ENCODE measurements at places on chromosomes 12 and 14. TPM values are rescaled to one million over a fixed set of nuclear protein-coding genes. Genes with fewer than 3 reads are reported as not detected.
A peak's percentile ranks its signal among the peaks of the same experiment; 100 is the strongest.

PLEK2 gene
- 1.1 TPM for total RNA-seq

MYO1H gene
- not detected for total RNA-seq

SSTR1 gene
- total RNA-seq, result not detected

OR6J1 gene
- total RNA-seq, result not detected

UNC79 gene
- total RNA-seq, result not detected

KHNYN gene
- total RNA-seq, result 71.5 TPM

CPSF6 gene
- 94.4 TPM for total RNA-seq

OR6C76 gene
- total RNA-seq, result not detected

PDZRN4 gene
- total RNA-seq, result not detected

KRT80 gene
- total RNA-seq, result not detected

GLIPR1L1 gene
- not detected for total RNA-seq

ANKRD33 gene
- total RNA-seq, result not detected

- DNase-seq, result peak; percentile 85
These were observed 25.0 kb downstream of the HIP1R start for GRCh38 chr12:122860040-122860853.

- DNase-seq, result peak; percentile 61
These were observed 78.3 kb upstream of the BDKRB2 start for GRCh38 chr14:96126339-96126782.

- DNase-seq, result no peak
These were observed 26.5 kb upstream of the TTC7B start for GRCh38 chr14:90842726-90843125.

- no peak for DNase-seq
These were observed 16.4 kb upstream of the ARID4A start for GRCh38 chr14:58281969-58282368.

GRCh38 chr14:67940486-67941455 is 121.2 kb downstream of the RAD51B start:
- DNase-seq, result no peak

GRCh38 chr12:127925971-127926370 is 341.0 kb upstream of the TMEM132C start:
- no peak for DNase-seq

DNA sequence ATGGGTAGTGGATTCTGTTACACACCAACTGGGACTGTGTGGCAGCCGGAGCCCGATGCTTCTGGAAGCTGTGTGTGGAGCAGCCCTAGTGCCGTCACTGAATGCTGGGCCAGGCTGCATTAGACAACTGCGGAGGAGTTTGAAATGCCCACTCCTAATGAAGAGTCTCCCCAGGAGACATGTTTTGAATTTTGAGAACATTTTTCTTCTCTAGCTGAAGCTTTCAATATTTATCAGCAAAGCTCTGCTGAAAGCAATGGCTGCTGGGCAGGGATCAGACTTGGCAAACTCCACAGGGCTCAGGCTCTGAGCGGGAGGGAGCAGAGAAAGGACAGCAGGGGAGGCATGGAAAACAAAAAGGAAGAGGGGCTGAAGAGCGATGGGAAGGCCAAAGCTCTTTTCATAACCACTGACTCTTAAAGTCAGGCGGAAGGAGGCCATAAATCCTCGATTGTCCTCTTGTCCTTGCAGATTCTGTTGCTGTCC is 189.1 kb downstream of the MON2 start:
- no peak for DNase-seq

GRCh38 chr12:57483466-57483865 is 3.8 kb upstream of the ARHGAP9 start:
- DNase-seq, result no peak

GRCh38 chr12:124761871-124762270 is 101.8 kb downstream of the SCARB1 start:
- no peak for DNase-seq

DNA sequence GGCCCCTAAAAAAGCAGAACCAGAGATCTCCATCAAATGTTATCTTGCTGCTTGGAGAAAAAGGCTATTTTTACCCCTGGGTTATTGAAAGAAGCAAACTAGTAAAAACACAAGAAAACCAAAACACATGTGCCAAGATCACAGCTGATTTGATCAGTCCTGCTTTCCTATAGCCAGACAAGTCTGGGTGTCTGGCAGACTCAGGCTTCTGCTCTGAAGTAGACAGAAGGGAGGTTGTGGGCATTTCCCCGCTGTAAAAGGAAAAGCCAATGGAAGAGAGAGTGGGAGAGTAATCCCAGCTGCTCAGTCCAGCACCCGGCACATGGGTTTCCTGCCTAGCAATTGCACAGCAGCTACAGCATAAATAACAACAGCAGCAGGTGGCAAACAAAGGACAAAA is 177.9 kb downstream of the PHLDA1 start:
- no peak for DNase-seq

DNA sequence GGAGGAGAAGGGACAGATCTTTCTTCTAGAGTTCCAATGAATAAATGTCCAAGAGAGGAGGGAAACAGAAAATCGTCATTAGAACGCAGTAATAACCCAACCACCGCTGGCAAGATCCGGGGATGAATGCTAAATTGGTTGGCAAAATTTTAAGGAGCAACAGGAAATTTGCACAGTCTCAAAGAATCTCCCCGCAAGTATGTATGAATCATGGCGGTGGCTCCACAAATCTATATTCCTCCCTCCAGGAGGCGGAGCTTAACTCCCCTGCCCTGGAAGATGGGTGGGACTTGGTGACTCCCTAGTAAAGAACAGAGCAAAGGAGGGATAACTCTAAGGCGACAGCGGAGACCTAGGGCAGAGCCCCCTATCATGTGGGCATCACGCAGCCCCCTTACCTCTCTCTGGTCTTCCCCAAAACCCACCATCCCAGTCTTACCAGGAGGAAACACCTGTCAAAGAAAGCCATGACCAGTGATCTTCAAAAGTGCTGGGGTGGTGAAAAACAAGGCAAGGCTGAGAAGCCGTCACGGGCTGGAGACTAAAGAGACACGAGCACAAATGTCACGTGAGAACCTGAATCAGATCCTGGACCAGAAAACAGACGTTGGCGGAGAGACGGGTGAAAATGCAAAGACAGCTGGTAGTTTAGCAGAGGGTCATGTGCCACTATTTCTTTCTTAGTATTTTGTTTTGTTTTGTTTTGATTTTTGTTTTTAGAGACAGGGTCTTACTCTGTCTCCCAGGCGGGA is 125.8 kb downstream of the NCOR2 start:
- no peak for DNase-seq

DNA sequence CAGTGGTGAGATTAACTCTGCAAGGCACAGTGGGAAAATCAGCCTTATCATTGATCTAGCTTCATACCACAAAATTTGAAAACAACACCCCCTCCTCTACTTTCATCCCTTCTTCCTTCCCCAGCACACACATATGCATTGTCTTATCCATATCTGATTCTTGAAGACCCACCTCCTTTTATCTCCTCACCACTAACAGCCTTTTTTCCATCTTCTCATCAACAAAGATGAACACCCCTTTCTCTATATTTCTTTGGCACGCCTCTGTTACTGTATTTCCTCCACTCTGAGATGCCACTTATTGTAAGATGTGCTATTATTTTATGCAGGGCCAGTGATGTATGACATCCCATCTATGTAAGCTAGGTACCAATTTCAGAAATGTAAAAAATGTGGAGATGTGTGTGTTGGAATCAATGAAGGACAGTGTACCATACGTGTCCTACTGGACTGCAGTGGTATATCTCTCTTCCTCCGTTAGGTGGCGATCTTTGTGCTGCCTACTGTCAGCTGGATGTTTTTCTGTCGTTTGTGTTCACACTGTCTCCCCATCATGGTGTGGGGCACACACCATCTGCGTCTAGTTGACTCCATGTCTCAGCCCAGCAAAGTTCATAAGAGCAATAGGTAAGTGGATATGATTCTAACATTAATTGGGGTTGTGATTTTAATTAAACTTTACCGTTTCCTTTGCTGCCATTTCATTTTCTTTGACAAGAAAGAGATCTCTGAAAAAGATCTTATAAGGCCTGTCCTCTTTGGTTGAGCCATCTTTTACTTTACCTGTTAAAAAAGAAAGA is 24.0 kb downstream of the CCDC38 start:
- DNase-seq, result peak; percentile 63

GRCh38 chr12:119877639-119877948 is 474 bp upstream of the CIT start:
- DNase-seq, result no peak

- no peak for DNase-seq
These were observed 107.4 kb downstream of the GRIP1 start for GRCh38 chr12:66571361-66571915.

DNA sequence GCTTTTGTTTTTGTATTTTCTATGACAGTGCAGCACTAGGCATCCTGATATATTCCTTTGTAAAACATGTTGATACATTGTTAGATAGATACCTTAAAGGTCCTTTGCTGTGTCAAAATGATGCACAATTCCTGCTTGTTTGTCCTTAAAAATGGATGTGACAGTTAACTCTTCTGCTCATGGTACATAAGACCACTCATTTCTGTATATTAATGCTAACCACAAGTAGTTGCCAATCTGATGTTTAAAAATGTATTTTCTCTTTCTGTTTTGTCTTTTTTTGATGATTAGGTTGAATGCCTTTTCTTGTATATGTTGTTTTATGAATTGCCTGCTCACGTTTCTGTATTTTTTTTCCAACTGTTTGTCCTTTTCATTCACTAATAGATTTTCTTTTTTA is 35.1 kb downstream of the ATF7IP start:
- no peak for DNase-seq

DNA sequence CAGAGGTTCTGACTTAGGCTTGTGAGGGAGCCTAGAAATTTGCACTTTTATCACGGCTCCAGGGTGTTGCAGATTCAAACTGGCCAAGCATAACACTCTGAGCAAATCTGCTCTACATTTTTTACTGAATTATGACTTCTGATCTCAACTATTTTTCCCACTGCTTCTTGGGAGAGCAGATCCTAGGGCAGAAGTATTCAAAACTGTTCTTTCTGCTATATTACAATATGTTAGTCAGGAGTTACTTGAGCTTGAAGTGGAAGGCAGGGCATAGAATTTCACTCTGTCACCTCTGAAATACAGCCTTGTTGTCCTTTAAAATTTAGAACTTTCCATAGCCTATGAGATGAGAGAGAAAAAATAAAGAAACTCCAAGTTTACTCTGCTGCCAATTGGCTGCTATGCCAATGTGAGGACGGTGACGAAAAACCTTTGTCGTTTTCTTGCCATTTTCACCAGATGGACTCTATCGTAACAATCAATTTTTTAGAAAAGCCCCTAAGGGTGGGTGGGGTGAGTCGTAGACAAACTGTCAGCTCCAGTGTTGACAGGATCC is 16.4 kb upstream of the KERA start:
- DNase-seq, result no peak

GRCh38 chr12:3453990-3454680 is 36.9 kb upstream of the PRMT8 start:
- no peak for DNase-seq

DNA sequence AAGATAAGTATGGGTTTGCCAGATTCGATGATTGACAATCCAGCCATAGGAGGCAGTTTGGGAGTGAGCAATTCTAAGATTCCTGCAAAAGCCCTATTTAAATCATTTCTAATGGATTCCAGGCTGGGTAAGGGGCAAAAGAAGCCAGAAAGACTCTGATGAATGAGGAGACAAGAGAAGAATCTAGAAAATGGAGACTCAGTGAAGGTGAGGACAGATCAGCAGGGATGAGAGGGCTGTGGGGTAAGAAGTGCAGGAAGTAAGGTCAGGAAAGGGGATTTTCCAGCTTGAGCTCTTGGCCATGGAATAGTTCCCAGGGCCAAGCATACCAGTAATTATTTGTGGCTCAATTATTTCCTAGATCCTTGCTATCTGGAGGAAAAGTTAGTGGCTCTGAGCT is 87.3 kb downstream of the TMX1 start:
- no peak for DNase-seq

DNA sequence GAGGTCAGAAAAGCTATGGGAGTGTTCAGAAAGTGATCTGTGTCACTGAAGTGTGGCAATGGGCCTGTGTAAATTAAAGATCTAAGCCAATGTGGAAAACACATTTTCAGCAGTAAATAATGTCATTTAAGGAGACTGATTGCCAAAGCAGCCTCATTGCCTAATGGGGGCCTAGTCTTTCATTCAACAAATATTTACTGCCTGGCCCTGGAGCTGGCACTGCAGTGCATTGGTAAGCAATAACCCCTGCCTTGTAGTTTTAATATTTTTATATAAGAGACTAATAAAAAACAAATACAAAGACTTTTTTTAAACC is 326.6 kb downstream of the BTG1 start:
- DNase-seq, result no peak

GRCh38 chr14:99503848-99504453 is 22.7 kb downstream of the CCNK start:
- DNase-seq, result no peak

DNA sequence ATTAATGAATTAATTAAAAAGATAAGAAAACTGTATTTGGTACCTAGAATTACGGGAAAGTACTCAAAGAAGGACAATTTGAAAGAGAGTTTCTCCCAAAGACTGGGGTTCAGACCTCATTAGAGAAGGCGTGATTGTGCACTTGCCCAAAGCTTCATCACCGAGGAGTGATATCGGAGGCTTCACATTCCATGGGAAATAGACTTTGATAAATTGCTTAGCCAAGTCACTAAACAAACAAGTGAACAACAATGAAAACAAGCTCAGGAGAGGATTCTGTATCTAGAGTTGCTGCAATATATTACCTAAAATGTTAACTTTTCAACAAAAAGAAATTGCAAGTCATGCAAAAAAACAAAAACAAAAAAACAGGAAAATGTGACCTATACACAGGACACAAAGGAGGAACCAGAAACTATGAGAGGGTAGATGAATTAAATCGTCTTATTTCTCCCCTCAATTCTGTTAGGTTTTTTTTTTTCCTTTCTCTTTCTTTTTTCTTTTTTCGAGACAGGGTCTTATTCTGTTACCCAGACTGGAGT is 3.4 kb downstream of the SPATA7 start:
- DNase-seq, result no peak

- DNase-seq, result no peak
These were observed 2.4 kb downstream of the KIF5A start for GRCh38 chr12:57552306-57552651.

DNA sequence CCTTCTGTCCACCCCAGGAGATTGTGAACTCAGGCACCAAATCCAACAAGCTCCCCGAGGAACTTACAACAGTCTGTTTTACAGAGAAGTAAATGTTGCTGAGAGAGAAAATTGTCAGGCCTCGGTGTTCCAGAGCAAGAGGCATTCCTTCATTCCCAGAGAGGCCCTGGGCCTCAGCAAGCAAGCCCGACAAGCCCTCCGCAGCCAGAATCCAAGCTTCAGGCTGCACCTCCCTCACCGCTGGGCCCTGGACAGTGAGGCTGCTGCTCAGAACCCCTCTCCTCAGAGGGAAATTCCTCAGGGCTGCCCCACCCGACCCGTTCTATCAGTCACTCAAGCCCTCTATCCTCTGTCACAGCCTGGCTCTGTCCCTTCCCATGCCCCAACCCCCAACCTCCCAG is 56.4 kb downstream of the ZFP36L1 start:
- no peak for DNase-seq

- no peak for DNase-seq
These were observed 14.5 kb upstream of the KICS2 start for GRCh38 chr12:64236549-64236948.

- DNase-seq, result no peak
These were observed 8.0 kb downstream of the KLHL33 start for GRCh38 chr14:20428010-20428365.
